ENCODE measurements at places on chromosomes 1 and 21. TPM values are rescaled to one million over a fixed set of nuclear protein-coding genes. Genes with fewer than 3 reads are reported as not detected.

Gene LYPD8
- not detected for total RNA-seq

Gene SPRR1A
- not detected for total RNA-seq

Gene PRRX1
- total RNA-seq, result 31.4 TPM

Gene PTPN7
- 1.3 TPM for total RNA-seq

Gene CD164L2
- not detected for total RNA-seq

Gene HMGCL
- 23.4 TPM for total RNA-seq

Gene MARCKSL1
- total RNA-seq, result 34.5 TPM

Gene ALX3
- not detected for total RNA-seq

Gene PLEKHN1
- total RNA-seq, result 0.50 TPM

Gene RPTN
- not detected for total RNA-seq

Gene OPTC
- not detected for total RNA-seq

Gene ACAP3
- total RNA-seq, result 46.7 TPM

Gene CD244
- total RNA-seq, result 0.50 TPM

Gene CR1L
- total RNA-seq, result not detected

Gene SPATA1
- total RNA-seq, result 0.77 TPM

Gene CASQ1
- total RNA-seq, result 10.5 TPM

Gene RASSF5
- 10.0 TPM for total RNA-seq

Gene OR2L5
- total RNA-seq, result not detected

Gene BSND
- total RNA-seq, result not detected

Gene FCAMR
- total RNA-seq, result not detected

Gene TSPEAR
- total RNA-seq, result 0.39 TPM

Gene KCNA2
- 0.60 TPM for total RNA-seq
